ENCODE measurements at places on chromosomes 7 and 10. TPM values are rescaled to one million over a fixed set of nuclear protein-coding genes. Genes with fewer than 3 reads are reported as not detected.

NPFFR1 gene
- total RNA-seq: not detected

SPDYE6 gene
- total RNA-seq: not detected

EN2 gene
- total RNA-seq: not detected

BMI1 gene
- total RNA-seq: 65.3 TPM

HOXA3 gene
- not detected for total RNA-seq

HDAC9 gene
- 3.0 TPM for total RNA-seq

CABCOCO1 gene
- total RNA-seq: not detected

CCDC172 gene
- total RNA-seq: not detected

ASNS gene
- 84.1 TPM for total RNA-seq

TMEM196 gene
- not detected for total RNA-seq

PCLO gene
- not detected for total RNA-seq

ZNF33A gene
- 17.8 TPM for total RNA-seq

ITGA8 gene
- not detected for total RNA-seq

NPSR1 gene
- not detected for total RNA-seq

APBB1IP gene
- total RNA-seq: 40.0 TPM

OR6B1 gene
- not detected for total RNA-seq

ANXA8L1 gene
- total RNA-seq: not detected

ACSM6 gene
- not detected for total RNA-seq

MYL10 gene
- total RNA-seq: not detected

EVX1 gene
- total RNA-seq: not detected

CHRM2 gene
- not detected for total RNA-seq

BUB3 gene
- 193 TPM for total RNA-seq

CYP3A7 gene
- total RNA-seq: not detected

ZNF775 gene
- total RNA-seq: 5.5 TPM

TFAM gene
- total RNA-seq: 102 TPM

WNT8B gene
- total RNA-seq: 0.43 TPM

ELOVL3 gene
- 0.14 TPM for total RNA-seq

MMP21 gene
- total RNA-seq: not detected

CYP2C19 gene
- 0.33 TPM for total RNA-seq

RBP3 gene
- not detected for total RNA-seq

NYAP1 gene
- 0.49 TPM for total RNA-seq

SLC13A4 gene
- total RNA-seq: not detected

OR2A14 gene
- total RNA-seq: not detected

CC2D2B gene
- total RNA-seq: not detected

AHR gene
- 30.7 TPM for total RNA-seq

GRB10 gene
- total RNA-seq: 3.6 TPM
